T-helper 2 cell (primary cell): ENCODE measurements at places on chromosomes 6 and 20.

DNA sequence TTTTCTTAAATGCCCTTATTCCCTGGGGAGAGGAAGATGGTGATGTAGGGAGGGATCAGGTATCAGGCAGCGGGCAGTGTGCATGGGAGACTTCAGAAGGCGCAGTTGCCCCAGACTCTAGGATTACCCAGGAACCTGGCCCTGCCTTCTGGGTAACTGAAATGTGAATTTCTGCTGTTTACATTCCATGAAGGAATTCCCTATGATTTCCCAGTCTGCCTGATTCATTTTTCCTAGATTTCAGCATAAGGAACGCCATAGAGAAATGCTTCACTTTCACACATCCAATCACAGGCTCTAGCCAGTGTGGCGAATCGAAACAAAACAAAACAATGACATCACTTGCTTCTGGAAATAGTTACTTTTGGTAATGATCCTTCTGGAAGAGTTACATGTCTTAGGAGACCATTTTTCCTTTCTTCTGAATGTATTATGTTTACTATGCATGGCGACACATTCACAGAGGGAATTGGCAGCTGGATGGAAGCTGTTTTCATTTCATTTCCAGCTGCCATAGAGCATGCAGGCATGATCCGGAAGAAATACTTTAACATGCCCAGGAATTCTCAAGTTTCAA is 33.3 kb downstream of the LRP11 start:
- DNase-seq: no peak

DNA sequence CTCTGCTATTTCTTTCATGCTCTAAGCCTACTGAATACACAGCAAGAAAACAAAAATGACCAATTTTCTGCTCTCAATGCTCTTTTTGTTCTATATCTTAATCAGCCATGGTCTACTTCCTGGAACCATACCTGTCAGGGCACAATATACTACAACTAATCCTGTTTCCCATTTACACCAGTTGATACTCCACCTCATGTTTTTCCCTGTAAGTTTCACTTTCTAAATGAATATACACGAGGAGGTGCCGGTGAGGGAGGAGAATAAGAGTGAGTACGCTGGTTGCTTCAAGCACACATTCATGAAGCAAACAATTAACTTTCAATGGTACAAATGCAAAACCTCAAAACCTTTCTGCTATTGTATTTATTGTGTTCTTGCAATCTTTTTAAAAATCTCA is 443.1 kb upstream of the ID4 start:
- DNase-seq: no peak

DNA sequence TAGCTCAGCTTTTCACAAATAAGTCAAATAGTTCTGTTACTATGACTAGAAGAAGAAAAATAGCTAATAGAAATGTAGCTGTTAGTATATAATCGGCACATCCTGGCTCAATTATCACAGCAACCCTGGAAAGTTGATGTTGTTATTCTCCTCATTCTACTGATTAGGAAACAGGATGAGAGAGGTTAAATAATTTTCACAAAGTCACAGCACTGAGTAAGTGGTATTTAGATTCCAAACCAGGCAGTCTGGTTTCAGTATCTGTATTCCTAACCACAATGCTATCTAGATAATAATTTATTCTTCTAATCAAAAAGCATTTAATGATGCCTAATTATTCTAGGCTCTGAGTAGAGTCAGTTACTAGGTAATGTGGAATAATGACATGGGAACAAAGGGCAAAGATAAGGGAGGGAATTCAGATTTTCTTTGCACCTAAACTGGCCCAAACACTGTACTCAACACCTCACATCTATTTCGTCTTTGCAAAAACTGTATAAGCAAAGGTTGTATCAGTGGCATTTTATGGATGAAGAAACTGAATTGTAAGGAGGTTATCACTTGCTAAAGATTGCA is 51.3 kb downstream of the PDE7B start:
- no peak for DNase-seq

GRCh38 chr6:26086211-26086610 is 1.0 kb upstream of the HFE start:
- no peak for DNase-seq

GRCh38 chr6:1485678-1486077 is 96.3 kb downstream of the FOXF2 start:
- no peak for DNase-seq

- DNase-seq: no peak
Observed at GRCh38 chr20:64156886-64157875, 7.1 kb upstream of the MYT1 start.

GRCh38 chr6:127481628-127482027 is 22.4 kb upstream of the KIAA0408 start:
- no peak for DNase-seq

- no peak for DNase-seq
Observed at GRCh38 chr20:49658508-49658907, 55.2 kb downstream of the B4GALT5 start.

GRCh38 chr20:38315290-38315966 is 11.5 kb downstream of the BPI start:
- no peak for DNase-seq

- DNase-seq: no peak
Observed at GRCh38 chr6:110689275-110689935, 125.9 kb downstream of the CDK19 start.

GRCh38 chr6:41545703-41546474 is at the start of gene FOXP4:
FOXP4 (plus strand) TSS chr6:41546381; CDS start chr6:41565761, 19,380 bp downstream.
- DNase-seq: peak; percentile 78

GRCh38 chr6:130296854-130297253 is 69.0 kb upstream of the TMEM200A start:
- DNase-seq: no peak

DNA sequence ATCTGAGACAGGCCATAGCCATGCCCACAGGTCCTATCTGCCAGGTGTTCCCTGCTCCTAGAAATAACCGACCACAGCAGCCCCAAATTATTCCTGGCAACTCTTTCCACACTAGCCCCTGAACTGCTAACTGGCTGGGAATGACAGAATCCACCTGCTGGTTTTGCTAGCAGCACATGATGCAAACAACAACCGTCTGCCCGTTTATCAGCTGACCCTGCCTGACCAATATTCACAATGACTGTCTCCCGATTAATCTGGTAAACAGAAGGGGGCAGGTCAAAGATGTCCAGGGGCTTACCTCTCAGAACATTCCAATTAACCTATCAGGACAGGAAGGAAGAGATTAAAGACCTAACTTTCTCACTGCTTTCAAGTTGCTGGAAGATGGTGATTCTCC is 101.5 kb downstream of the NRSN1 start:
- DNase-seq: no peak
